ENCODE measurements at places on chromosomes 7 and 10. TPM values are rescaled to one million over a fixed set of nuclear protein-coding genes. Genes with fewer than 3 reads are reported as not detected.

LRRD1 gene
- total RNA-seq, result not detected

HHEX gene
- total RNA-seq, result 0.54 TPM

AEBP1 gene
- total RNA-seq, result 53.0 TPM

STEAP1B gene
- total RNA-seq, result 45.1 TPM

GRCh38 chr10:1365540-1366321 is 309.5 kb downstream of the WDR37 start:
- H3K36me3 ChIP-seq, result no peaks in the 10 kb centered on the region
- H3K27ac ChIP-seq, result no peak overlapping the region
- DNase-seq, result no peak
- no peak overlapping the region for H3K4me3 ChIP-seq

GRCh38 chr7:11931307-11931706 is 99.3 kb upstream of the THSD7A start:
- no peaks in the 10 kb centered on the region for H3K4me1 ChIP-seq
- H3K27me3 ChIP-seq, result no peaks in the 10 kb centered on the region
- no peak for DNase-seq
- no peak overlapping the region for H3K27ac ChIP-seq
- no peaks in the 10 kb centered on the region for H3K36me3 ChIP-seq

- no peak overlapping the region for H3K4me3 ChIP-seq
- H3K4me1 ChIP-seq, result no peaks in the 10 kb centered on the region
- DNase-seq, result no peak
These were observed 33.4 kb upstream of the ADRB1 start for GRCh38 chr10:114010316-114010715.

DNA sequence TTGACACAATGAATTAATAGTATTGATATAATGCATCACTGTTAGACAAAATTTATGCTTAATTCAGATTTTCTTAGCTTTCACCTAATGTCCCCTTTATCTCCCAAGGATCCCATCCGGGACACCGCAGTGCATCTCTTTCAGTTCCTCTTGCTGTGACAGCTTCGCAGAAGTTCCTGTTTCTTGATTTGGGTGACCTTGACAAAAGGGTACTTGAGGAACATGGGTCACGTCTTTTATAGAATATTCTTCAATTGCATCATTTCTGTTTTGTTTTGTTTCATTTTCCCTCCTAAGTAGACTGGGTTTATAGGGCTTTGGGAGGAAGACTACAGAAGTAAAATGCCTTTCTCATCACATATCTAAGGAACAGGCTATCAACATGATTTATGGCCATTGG is 453.2 kb downstream of the DPP6 start:
- H3K27ac ChIP-seq, result no peak overlapping the region
- H3K27me3 ChIP-seq, result no peaks in the 10 kb centered on the region
- H3K36me3 ChIP-seq, result no peaks in the 10 kb centered on the region
- DNase-seq, result no peak
- no peak overlapping the region for H3K4me3 ChIP-seq

DNA sequence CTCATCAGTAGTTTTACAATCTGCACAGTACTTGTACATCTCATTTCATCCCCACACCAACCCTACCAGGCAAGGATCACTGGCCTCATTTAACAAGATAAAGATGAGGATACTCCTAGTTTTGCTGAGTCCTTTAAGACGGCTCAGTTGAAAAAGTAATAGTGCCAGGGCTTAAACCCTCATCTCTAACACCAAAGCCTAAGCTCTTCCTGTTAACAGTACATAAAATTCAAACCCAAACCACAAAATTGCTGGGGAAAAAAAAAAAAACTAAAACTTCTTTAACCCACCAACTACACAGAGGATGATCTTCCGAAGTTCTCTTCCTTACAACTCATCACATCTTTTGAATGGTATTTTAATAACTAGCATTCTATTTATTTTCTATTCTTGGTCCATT is 1.3 kb downstream of the SAR1A start:
- peaks cover 28% of the 10 kb centered on the region for H3K36me3 ChIP-seq
- peaks cover 18% of the 10 kb centered on the region for H3K4me1 ChIP-seq
- peak overlapping the region; percentile 99 for H3K4me3 ChIP-seq
- peak; percentile 48 for DNase-seq

DNA sequence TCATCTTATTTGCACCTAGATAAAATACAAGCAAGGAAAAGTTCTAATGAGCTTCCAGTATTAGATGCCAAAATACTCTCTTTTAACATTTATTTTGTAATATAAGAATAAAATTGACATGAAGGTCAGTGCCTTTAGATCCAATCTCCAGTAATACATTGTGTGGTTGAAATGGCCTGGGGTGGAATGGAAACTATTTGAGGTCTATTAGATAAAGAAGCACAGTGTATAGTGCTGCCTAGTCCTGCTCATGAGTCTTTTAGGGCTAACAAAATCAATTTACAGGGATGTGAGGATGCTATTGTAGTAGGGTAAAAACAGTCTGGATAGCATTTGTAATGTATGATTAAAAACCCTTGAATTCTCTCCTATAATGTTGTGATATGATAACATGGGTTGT is 84.5 kb upstream of the ETV1 start:
- H3K4me1 ChIP-seq, result no peaks in the 10 kb centered on the region
- DNase-seq, result no peak
- H3K27me3 ChIP-seq, result no peaks in the 10 kb centered on the region
- H3K4me3 ChIP-seq, result no peak overlapping the region

DNA sequence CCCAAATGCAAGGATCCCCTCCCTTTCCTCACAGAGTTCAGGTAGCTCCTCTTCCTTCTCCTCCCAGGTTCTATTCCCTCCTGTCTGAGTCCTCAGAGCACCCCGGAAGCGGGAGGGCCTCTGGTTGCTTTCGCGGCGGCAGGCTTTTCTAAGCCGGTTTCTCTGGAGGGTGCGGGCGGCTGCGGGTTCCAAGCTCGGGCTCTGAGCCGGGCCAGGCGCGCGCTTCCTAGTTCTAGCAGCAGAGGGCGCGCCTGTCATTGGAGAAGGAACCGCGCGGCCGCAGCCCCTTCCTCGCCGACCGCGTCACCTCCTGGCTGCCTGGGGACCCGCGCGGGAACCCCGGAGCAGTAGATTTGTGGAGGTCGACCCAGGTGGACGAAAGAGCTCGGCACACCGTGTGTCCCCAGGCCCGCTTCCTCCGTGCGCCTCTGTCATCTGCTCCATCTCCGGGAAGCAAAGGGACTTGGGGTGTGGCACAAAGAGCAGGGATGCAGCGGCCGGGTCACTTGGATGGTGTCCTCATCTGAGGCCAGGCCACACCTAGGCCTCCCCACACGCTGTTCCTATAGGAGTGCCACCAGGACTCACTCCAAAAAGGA is 389.0 kb upstream of the PODXL start:
- H3K27ac ChIP-seq, result no peak overlapping the region
- peak overlapping the region; percentile 43 for H3K4me3 ChIP-seq
- H3K4me1 ChIP-seq, result no peaks in the 10 kb centered on the region
- DNase-seq, result peak; percentile 69
- no peaks in the 10 kb centered on the region for H3K36me3 ChIP-seq

Measured in GM23248 (cell line).